ENCODE measurements at places on chromosomes 13 and 19.

- DNase-seq, result no peak
Observed at GRCh38 chr19:17784201-17785008, 10.5 kb upstream of the B3GNT3 start.

DNA sequence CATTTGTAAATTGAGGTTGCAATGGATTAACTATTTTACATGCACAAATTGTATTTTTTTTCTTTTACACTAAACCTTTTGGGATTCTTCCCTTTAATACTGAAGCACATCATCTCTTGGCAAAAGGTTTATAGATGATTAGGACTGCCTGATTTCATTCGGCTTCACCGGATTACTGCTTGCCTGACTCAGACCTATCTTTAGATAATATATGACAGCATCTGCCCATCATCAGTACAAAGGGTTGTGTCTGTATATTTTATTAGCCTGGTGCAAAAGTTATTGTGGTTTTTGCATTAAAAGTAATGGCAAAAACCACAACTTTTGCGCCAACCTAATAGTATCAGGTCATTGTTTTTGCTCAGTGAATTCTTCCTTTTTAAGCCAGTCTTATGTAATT, 316.2 kb upstream of the HTR2A start:
- DNase-seq, result no peak

DNA sequence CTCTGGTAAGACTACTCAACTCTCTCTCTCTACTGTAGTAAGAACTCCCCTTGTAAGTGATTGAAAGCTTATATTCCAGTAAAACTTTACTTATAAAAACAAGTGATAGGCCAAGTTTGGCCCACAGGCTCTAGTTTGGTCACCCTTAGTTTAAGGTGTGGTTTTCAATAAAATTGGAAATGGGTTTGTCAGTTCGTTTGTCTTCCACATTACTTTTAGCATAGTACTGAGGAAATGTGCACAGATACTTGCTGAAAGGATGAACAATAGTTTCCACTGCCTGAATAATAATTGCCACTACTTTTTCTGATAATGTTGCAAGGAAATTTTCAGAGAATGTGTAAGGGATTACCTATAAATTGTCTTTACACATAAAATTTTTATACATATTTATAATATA, 54.5 kb downstream of the LMO7 start:
- no peak for DNase-seq

- no peak for DNase-seq
Observed at GRCh38 chr13:92415781-92416180, 810.8 kb upstream of the GPC6 start.

DNA sequence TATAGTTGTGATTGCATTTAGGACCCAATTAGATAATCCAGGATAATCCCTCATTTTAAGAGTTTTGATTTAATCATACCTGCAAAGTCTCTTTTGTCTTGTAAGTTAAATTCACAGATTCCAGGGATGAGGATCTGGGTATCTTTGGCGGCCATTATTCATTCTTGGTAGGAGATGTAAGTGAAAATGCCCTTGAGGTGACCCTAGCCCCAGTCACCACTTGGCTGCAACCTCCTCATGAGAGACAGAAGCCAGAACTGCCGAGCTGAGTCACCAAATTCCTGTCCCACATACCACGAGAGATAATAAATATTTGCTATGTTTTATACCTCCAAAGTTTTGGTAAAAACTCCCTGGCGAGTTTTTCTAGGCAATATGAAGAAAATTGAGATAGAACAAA, 389.4 kb downstream of the RFC3 start:
- DNase-seq, result no peak

DNA sequence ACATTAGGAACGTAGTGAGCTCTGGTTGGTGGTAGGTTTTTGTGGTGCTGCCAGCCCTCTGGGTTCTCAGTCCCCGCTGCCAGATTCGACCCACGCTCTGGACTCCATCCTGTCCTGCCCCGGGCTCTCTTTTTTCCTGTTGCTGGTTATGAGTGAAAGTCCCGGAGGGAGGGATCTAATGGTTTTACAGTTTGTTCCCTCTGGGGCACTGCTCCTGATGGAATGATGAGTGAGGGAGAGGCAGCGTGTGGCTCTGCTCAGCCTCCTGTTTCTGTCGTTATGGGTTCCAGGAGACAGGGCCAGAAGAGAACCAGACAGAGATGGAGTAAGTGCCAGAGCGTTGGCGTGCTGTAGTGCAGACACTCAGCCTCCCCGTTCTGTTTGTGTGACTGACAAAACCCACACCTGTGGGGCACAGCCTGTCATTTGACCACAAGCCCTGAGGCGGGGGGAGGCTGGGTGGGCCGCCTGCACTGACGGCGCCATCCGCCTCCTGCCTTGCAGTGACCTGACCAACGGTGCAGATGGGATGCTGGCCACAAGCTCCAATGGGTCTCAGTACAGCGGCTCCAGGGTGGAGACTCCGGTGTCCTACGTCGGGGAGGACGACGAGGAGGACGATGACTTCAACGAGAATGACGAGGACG, 18.3 kb downstream of the ATP4B start:
- DNase-seq, result no peak

DNA sequence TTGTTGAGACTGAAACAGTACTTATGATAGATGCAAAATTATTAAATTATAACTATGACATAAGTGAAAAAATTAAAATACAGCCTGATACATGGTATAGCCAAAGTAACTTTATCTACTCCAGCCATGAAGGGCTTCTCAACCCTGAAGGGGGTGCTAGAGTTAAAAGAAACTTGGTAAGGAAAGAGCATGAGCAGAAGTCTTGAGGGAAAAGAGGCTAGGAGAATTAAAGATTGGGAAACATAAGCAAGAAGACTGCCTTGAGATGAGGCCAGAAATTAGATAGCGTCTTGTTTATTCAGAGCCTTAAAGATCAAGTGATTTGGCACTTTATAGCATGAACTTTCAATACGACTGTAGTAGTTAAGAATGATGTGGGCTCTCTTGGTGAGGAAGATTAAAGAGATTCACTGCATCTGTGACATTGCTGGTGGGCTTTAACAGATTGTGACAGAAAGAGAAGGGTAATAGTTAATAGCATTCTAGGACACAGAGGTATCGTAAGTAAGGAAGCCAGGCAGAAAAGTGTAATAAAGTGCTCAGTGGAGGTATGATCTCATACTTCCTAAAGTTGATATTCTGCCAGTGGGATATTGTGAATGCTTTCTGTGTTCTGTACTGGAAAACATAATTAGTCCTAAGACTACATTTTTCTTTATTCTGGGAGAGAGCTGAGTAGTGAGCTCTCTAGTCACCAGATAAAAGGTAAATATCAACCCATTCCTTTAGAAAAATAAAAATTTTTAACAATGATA, 385.4 kb upstream of the PRR20A start:
- DNase-seq, result no peak

DNA sequence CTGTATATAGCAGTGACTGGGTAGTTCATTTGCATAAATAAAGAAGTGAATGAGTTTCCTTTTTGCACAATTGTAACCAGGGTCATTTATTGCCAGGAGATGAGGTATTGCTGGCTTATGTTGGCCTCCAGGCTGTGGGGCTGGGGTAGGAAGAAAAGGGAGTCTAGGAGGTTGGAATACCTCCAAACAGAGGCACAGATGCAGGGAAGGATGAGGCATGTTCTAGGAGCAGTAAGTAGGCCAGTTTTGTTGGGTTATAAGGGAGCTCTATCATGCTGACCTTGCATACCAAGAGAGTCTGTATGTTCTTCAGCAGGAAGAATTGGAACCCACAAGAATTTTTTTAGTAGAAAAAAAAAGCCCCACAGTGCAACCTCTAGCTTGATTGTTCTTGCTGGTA, 17.2 kb upstream of the CYSLTR2 start:
- no peak for DNase-seq
